ENCODE measurements at places on chromosomes 2 and 18. TPM values are rescaled to one million over a fixed set of nuclear protein-coding genes. Genes with fewer than 3 reads are reported as not detected.

DNA sequence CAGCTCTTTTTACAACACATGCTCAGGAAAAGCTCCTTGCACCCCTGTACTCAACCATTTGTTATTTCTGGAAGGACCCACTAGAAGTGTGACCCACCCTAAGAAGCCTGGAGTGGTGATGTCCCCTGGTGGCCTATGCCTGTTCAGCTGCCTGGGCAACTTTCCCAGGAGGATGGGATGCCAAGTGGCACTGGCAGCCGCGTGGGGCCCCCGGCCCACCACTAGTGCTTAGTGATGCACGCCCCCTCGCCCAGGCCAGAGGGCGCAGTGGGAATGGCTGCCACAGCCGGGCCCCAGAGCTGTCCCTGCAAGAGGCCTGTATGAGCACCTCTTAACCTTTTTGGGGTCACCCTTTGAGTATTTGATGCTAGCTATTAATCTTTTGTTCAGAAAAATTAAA is 18.1 kb downstream of the IMPA2 start:
- H3K27ac ChIP-seq = no peak overlapping the region
- no peaks in the 10 kb centered on the region for H3K36me3 ChIP-seq
- peak; percentile 25 for DNase-seq

GRCh38 chr2:37085731-37086147 is 1.4 kb downstream of the GPATCH11 start:
- no peak for DNase-seq
- peaks cover 8% of the 10 kb centered on the region for H3K36me3 ChIP-seq
- no peak overlapping the region for H3K4me3 ChIP-seq
- H3K27me3 ChIP-seq = no peaks in the 10 kb centered on the region
- no peak overlapping the region for H3K27ac ChIP-seq

GRCh38 chr18:38312532-38312931 is 746.9 kb upstream of the CELF4 start:
- H3K4me3 ChIP-seq = no peak overlapping the region
- H3K36me3 ChIP-seq = no peaks in the 10 kb centered on the region
- no peaks in the 10 kb centered on the region for H3K4me1 ChIP-seq
- H3K27ac ChIP-seq = no peak overlapping the region

The GPR45 gene
- not detected for total RNA-seq

The TMEM247 gene
- not detected for total RNA-seq

The TUBA4B gene
- not detected for total RNA-seq

The TMEM37 gene
- total RNA-seq = 5.2 TPM
